ACHN (cell line): ENCODE measurements at places on chromosomes 1 and 21.

DNA sequence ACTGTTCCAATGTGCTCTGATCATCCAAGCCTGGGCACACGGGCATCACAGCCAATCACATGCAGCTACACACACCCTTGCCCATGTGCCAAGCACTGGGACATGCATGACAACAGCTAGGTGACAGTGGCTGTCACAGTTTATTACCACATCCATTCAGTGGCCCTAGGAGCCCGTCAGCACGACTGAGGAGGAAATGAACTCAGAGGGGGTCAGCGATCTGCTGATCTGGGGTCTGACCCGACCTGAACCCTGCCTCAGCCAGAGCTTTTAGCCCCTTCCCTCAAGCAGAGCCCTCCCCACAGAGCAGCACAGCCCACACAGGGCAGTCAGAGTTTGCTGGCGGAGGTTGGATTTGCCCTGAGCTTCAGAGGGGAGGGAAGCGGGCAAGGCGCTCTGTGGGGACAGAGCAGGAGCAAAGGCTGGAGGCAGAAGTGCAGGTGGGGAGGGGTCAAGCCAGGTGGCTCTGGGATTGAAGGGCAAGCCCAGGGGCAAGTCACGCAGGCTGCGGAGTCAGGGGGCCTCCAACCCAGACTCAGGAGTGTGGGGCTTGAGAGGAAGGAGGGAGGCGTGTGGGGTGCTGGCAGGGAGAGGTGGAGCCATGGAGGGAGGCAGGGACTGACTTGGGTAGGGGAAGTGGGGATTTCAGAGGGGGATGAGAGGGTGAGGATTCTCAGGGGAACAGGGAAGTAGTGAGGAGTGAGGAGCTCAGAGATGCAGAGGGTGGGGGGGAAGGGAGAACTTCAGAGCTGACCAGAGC is 10.4 kb downstream of the SH3BGRL3 start:
- DNase-seq, result no peak

- no peak for DNase-seq
These were observed 552.9 kb upstream of the CAMK1G start for GRCh38 chr1:209030454-209031167.

- no peak for DNase-seq
These were observed 3.6 kb upstream of the RD3 start for GRCh38 chr1:211495584-211495983.

- DNase-seq, result no peak
These were observed 4.2 kb upstream of the KRTAP12-1 start for GRCh38 chr21:44686000-44686781.

DNA sequence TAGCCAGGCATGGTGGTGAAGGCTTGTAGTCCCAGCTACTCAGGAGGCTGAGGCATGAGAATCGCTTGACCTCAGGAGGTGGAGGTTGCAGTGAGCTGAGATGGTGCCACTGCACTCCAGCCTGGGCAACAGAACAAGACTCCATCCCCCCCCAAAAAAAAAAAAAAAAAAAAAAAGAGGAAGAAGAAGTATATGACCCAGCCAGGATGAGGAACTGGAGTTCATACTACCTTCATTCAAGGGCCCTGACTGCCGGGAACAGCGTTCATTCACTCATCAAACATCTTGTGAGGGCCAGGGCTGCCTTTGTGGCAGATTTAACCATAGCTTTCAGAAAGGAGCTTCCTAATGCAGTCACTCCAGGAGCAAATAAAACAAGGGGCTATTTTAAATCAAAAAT is 127.6 kb downstream of the MRPS6 start:
- DNase-seq, result no peak

- DNase-seq, result no peak
These were observed 5.0 kb downstream of the NDUFS2 start for GRCh38 chr1:161207173-161207572.

DNA sequence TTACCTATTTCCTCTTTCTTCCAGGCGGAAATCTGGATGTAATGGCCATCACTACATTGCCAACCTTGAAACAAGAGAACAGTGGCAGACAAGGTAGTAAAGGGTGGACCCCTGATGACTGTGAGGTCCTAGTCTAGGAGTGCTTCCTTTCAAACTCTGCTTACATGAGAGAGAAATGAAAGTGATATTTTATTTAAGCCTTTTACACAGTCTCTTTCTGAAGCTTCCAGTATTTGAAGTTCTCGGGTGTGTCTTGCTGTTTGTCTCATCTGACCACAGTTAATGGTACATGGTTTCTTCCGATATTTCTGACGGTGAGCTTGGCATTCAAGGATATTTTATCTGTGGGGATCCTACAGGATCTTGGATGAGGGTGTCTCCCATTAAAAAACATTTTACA is 215.2 kb downstream of the SLC45A1 start:
- DNase-seq, result no peak

GRCh38 chr1:217681806-217682205 is 50.7 kb downstream of the SPATA17 start:
- no peak for DNase-seq

DNA sequence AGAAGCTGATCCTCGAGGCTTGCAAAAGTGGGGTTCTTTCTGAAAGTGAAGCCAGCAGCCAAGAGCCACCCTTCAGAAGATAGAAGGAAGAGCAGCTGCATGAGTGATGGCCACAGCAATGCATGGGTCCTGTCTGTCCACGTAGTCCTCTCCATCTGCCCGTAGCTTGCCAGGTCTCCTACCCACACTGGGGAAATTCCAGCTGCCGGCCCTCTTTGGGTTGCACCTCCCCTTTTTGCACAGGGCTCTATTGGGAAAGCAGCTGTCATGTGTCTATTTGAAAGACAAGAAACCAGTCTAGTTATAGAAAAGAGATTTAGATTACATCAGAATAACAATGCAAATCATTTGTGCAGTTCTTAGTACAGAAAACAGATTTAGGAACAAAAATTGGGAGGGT is 204.4 kb downstream of the GIPC2 start:
- no peak for DNase-seq

DNA sequence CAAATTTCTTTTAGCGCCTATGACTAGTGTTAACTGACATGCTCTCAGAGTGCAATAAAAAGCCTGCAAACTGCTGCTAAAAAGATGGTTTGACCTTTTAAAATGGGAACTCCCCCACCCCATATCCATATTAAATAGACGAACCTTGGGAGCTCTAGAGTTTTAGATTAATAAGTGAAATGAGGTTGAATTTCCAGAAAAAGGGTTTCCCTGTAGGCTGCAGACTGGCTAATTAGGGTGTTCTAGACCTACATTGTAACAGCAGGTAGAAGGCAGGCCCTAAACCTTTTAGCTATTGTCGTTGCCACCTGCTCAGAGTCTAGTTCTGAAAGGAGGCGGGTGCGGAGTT is 2.2 kb downstream of the FAM78B start:
- DNase-seq, result no peak

GRCh38 chr21:34956416-34957316 is 92.4 kb downstream of the RUNX1 start:
- DNase-seq, result no peak

GRCh38 chr21:45482899-45483821 is 59.1 kb downstream of the SLC19A1 start:
- no peak for DNase-seq

DNA sequence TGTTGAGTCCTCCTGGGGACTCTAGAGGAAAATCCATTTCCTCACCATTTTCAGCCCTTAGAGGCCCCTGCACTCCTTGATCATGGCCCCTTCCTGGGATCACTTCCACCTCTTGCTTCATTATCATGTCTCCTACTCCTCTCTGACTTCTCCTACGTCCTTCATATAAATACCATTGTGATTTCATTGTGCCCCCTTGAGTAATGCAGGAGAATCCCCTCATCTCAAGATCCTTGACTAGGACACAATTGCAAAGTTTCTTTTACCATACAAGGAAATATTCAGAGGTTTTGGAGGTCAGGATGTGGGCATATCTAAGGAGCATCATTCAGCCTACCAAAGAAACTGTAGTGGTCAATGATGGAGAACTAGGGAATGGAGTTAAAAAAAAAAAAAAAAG is 8.8 kb upstream of the GBP6 start:
- DNase-seq, result no peak

DNA sequence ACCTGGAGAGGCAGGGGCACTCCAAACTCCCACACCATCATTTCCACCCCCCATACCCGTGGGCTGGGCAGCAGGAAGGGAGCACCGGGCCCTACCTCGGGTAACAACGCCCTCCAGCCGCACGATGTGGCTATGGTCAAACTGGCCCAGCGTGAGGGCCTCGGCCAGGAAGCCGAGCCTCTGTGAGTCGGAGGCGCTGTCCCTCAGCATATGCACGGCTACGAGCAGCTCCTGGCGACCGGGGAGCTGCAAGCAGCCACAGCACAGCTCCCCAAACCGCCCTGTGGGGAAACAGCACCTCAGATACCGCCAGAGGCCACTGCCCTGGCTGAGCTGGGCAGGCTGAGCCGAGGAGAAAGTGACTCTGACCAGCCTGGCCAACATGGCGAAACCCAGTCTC is 29.2 kb downstream of the CDCA8 start:
- no peak for DNase-seq

DNA sequence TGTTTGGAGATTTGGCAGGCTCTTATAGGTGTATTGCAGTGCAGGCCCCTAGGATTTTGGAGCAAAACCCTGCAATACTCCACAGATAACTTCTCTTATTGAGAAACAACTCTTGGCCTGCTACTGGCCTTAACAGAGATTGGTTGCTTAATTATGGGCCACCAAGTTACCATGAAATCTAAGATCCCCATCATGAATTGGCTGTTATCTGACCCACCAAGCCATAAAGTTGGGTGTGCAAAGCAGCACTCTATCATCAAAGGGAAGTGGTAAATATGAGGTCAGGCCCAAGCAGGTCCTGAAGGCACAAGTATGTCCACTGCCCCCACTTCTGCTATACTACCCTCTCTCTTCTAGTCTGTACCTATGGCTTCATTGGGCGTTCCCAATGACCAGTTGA is 130.0 kb upstream of the TNFSF4 start:
- DNase-seq, result no peak

DNA sequence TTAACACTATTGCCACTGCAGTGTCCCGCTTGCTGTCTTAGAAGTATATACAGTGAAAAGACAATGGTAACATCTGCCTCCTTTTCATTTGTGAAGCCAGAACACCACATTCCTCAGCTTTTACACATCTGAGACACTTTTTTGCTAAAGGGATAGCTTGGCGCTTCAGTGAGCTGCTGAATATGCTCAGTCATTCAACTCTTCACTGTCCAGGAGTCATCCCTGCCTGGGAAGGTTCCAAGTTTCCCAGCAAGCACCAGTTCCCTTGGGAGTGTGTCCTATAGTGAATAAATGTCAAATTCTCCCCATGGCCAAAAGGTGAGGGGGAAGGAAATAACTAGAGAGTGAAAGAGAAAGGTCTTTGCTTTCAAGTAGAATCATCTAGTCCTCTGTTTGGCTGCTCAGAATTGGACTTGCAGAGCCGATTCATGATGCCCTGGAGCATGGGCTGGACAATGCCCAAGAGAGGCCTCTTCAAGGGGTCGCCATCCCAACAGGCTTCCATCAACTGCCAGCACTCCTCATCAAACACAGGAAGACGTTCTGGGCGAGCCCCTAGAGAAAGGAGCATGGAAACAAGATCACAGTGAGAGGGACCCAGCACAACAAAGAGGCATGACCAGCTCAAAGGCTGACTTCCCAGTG is 25.5 kb upstream of the RBBP5 start:
- DNase-seq, result peak; percentile 89

DNA sequence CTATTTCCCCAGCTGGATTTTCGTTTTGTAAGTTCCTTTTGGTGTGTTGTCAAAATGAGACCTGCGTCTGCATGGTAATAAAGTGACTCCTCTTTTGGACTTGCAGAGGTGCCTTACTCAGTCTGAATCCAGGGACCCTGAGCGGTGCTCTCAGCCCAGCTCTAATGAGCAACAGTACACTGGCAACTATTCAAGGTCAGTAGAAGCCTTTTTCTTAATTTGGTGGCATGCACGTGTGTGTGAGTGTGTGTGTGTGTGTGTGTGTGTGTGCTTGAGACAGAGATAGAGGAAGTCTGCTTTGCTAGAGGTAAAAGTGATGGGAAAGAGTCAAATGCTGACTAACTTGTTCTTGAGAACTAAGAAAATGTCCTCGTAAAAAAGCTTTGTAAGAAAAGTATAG is 105.4 kb downstream of the CD247 start:
- DNase-seq, result no peak

DNA sequence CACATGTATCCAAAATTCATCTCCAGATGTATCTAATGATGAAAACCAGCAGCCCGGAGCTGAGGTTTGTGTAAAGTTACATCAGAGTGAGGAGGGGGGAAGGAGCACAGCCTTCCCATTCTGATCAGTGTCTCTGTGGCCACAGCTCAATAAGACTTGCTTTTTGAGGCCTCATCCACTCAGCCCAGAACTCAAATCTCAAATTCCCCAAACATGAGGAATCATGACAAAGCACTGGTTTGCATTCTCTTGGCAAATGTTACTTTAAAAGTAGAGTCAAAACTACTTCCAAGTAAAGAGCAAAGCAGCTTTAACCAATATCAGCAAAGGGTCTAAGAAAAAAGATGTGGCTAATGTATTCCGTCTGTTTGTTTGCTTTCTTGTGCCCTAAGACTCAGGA is 30.9 kb downstream of the CCN1 start:
- DNase-seq, result peak; percentile 45

DNA sequence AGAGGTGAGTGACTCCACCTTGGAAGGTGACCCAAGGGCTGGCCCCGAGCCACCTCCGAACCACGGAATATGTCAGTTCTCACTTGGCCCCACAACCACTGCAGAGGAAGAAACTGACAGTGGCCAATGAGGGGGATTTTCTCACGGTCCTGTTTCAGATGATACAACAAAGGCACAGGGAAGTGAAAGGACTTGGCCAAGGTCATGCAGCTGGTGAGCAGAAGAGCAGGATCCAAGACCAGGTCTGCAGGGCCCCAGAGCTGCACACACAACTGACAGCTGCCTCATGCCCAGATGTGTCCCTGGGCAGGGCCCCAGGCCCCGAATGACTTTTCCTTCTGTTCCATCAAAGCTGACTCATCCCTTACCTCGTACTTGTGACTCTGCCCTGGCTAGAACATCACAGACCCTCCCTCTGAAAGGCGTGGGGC is 25.8 kb upstream of the EVA1B start:
- no peak for DNase-seq

DNA sequence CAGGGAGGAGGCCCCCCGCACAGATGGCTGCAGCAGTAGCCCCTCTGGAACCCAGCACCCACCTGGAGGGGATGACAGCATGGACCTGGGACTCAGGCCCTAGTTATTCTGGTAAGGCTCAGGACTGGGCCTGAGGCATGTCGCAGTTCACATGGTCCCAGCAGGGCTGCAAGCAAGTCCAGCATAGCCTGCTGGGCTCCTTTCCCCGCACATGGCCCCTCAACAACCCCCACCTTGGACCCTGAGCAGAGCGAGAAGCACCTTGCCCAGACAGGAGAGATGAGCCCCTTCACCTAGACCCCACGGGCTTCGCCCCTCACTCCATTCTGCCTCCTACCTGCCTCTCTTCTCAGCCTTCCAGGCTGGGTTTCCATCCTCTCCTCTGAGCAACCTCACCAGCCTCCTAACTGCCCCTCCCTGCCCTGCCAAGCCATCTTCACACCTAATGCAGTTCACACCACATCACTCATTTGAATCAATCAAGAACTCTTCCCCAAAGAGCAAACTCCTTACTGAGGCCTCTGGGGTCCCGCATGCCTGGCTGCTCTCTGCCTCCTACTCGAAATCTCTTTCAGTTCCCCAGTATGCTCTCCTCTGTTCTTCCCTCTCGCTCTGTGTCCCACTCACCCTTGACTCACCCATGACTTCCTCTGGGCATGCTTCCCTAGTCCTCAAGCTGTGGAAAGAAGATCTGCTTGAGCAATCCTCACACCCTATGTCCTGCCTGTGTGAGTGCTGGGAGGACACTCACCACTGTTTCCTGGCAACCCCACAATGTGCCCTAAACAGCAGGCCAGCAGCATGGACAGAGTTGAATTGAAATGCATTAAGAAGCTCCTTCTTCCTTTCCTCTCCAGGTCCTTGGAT is 9.4 kb upstream of the THEMIS2 start:
- peak; percentile 96 for DNase-seq
